Astrocyte of the cerebellum (primary cell): ENCODE measurements at places on chromosomes 5 and 9.

- no peak for DNase-seq
Observed at GRCh38 chr5:148957591-148958202, 105.2 kb downstream of the SH3TC2 start.

- no peak for DNase-seq
Observed at GRCh38 chr9:133632806-133633680, 3.1 kb upstream of the DBH start.

GRCh38 chr5:167971706-167972105 is 319.7 kb upstream of the WWC1 start:
- DNase-seq, result no peak

- no peak for DNase-seq
Observed at GRCh38 chr9:532707-533106, 308.8 kb upstream of the DMRT1 start.

- DNase-seq, result no peak
Observed at GRCh38 chr9:15549611-15550010, 3.2 kb upstream of the CCDC171 start.

GRCh38 chr5:168339109-168339771 is 47.8 kb downstream of the WWC1 start:
- no peak for DNase-seq

GRCh38 chr5:150497274-150497988 is 10.5 kb upstream of the NDST1 start:
- no peak for DNase-seq

DNA sequence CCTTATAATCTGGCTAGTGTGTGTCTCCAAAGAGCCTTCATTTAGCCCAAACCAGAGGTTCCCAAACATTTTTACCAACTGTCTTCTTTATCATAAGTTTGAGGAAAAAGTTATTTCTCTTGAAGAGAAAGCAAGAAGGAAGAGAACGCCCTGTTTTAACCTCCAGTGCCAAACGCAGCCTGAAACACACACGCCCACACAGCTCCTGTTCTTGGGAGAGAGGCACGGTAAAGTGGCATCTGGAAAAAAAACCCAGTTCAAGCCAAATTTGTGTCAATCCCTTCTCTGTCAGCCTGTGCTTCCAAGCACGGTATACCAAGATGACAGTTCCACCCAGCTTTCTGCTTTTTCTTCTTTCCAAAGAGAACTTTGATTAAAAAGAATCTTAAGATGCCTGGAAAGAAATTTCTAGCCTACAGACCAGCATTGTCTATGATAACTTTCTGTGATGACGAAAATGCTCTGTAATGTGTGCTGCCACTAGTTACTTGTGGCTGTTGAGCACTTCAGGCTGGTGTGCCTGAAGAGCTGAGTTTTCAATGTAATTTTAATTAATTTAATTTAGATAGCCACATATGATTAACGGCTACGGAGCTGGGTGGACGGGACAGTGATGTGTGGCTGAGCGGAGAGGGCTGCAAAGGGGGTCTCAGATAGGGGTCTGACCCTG is 62.3 kb downstream of the ACER2 start:
- DNase-seq, result no peak
